ENCODE measurements at places on chromosomes 2 and 18.

DNA sequence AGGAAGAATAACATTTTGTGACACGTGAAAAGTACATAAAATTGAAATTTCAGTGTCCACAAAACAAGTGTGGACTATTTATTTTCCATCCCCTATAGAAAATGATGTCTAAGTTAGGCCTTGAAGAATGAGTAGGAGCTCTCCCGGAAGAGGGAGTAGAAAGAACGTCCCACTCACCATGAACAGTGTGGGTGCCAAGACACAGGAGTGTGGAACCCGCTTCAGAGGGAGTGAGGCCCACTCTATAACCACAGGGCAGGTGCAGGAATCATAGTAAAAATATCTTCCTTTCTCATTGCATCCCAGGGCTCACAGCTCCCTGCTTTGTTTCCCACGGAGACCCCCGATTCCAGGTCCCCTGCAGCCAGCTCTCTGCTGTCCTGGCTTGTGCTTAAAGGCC lies 5.2 kb downstream of the KCNF1 start:
- DNase-seq = no peak

DNA sequence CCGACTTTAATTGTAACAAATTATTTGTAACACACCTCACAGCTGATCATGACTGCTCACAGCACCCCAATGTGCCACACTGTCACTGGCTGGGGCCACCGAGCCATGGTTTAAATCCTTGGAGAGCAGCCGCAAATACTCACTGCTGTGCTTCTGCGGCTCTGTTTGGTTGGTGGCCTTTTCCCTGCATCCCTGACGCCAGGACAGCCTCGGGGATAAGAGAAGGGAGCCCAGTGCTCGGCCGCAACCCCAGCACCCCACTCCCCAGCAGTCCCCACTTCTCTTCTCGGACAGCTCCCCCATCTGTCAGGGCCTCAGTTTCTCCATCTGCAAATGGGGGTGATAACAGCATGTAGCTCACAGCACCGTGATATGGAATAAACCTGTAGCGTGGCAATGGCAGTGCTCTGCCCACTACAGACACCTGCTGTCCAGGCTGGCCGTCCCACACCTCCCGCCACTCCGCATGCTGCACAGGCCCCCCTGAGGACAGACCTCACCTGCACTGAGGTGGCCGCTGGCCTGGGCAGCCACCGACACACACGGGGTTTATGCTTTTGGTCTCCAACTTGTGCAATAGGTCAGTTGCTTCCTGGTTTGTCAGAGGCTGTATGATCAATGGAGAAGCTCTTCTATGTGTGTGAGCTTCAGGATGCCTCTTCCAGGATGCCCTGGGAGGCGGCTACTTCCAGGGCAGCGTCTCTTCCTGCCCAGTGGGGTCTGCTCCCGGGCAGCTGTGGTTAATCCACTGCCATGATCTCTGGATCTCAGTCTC lies 87.1 kb downstream of the NDUFA10 start:
- no peak for DNase-seq

DNA sequence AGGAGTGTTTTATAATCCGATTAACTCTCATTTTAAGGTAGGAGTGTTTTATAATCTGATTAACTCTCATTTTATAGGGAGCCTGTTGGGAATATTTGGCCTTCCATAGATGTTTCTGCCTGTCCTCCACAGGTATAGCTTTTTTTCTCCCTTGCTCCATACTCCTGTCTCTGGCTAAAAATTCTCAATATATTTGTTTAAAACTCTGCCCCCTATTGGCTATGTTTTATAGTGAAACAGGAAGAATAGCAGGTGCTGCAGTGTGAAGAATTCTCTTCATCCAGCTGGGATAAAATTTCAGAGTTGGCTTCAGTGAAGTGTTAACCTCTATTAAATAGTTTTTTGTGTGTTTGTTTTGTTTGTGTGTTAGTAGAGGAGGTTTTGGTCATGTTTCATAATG lies 1046.0 kb upstream of the TMEFF2 start:
- no peak for DNase-seq

DNA sequence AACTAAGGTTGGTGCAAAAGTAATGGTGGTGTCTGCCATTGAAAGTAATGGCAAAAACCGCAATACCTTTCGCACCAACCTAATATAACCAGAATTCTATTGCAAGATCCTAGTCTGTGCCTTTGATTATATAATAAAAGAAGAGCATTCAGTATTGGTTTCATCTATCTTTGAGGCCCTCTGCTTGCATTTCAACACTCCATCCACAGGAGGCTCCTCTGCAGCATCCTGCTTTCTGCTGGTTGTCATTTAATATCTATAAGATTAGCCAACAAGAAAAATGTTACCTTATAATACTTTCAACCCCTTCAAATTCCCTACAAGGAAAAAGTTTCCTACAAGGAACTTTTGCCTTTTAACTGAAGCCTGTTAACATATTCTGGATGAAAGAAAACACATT lies 139.2 kb downstream of the CDCA7 start:
- no peak for DNase-seq

DNA sequence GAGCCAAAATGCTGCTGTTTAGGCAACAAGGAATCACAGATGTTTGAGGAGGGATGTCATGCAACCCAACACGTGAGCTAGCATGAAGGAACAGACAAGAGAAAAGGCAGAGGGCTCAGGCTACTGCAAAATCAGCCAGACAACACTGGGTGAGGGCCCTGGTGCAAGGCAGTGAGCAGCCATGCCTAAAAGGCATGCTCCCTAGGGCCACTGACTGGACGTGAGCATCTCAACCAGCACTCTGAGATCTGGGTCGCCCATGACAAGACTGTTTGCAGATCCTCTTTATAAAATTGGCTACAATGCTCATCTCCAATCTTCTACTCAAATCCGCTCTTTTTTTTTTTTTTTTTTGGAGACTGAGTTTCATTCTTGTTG lies 49.1 kb downstream of the KIAA2012 start:
- DNase-seq = no peak

GRCh38 chr2:164314148-164314547 lies 307.1 kb downstream of the GRB14 start:
- DNase-seq = no peak

GRCh38 chr18:63975628-63976027 lies 5.7 kb downstream of the SERPINB8 start:
- DNase-seq = no peak

DNA sequence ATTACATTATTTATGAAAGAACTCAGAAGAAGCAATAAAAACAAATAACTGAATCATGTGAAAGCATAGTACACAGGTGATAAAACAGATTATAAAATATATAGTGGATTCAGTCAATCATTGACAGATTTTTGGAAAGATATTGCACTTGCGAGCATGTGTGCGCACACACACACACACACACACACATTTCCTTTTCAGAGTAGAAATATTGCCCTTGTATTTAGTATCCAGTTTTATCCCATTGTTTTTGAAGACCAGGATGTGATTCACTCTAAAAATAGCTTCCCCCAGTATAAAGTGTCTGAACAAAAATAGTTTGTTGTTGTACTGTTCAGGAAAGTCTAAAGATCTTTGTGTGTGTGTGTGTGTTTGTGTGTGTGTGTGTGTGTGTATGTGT lies 145.5 kb downstream of the CALCRL start:
- DNase-seq = no peak

- no peak for DNase-seq
Observed at GRCh38 chr2:85886590-85886989, 2.2 kb downstream of the ST3GAL5 start.

- no peak for DNase-seq
Observed at GRCh38 chr2:241540401-241540770, 18.2 kb upstream of the BOK start.

- DNase-seq = no peak
Observed at GRCh38 chr2:71566372-71566771, 113.0 kb downstream of the DYSF start.

GRCh38 chr2:88074854-88075292 lies 7.2 kb downstream of the SMYD1 start:
- no peak for DNase-seq

DNA sequence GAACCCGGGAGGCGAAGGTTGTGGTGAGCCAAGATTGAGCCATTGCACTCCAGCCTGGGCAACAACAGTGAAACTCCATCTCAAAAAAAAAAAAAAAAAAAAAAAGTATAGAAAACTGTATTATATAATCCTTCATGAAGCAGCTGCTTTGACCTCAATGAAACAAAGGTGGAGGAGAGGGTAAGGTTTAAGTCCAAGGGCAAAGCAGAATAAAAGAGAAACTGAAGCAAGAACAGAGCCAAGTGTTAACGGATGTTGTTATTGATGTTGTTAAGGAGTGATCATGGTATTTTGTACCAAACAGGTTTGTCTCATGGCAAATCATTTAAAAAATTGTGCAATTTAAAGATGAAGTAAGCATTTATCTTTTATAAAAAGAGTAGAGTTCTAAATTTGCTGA lies 7.4 kb downstream of the RAPH1 start:
- DNase-seq = no peak

- DNase-seq = no peak
Observed at GRCh38 chr2:217225596-217225995, 365.7 kb upstream of the TNP1 start.
